ENCODE measurements at places on chromosomes 3 and 15. TPM values are rescaled to one million over a fixed set of nuclear protein-coding genes. Genes with fewer than 3 reads are reported as not detected.

DNA sequence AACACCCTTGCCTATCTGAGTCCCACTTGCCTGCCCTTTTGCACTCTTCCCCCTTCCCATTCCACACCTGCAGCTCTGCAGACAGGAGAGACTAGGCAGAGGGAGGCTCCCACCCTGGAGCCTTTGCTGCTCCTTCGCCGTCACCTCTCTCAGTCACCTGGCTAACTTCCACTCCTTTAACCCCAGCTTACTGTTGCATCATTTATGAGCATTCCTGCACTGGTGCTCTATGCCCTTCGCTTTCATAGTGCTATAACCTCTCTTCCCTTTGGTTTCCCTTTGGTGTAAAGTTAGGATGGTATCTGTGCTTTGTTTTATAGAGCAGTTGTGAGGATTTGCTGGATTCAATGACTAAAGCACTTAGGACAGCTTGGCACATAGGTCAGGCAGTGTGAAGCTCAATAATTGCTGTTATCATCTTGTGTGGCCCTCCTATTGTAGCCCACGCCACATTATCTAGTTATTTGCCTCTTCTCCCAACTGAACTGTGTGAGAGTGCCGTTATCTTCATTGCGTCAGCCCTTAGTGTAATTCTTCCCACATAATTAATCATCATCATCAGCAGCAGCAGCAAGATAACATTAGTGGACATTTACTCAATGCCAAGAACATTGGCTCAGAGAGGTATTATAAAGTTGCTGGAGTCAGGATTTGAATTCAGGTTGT, 253.9 kb downstream of the CACNA2D3 start:
- H3K4me3 ChIP-seq = no peak overlapping the region
- H3K36me3 ChIP-seq = no peaks in the 10 kb centered on the region
- no peak overlapping the region for H3K27ac ChIP-seq

DNA sequence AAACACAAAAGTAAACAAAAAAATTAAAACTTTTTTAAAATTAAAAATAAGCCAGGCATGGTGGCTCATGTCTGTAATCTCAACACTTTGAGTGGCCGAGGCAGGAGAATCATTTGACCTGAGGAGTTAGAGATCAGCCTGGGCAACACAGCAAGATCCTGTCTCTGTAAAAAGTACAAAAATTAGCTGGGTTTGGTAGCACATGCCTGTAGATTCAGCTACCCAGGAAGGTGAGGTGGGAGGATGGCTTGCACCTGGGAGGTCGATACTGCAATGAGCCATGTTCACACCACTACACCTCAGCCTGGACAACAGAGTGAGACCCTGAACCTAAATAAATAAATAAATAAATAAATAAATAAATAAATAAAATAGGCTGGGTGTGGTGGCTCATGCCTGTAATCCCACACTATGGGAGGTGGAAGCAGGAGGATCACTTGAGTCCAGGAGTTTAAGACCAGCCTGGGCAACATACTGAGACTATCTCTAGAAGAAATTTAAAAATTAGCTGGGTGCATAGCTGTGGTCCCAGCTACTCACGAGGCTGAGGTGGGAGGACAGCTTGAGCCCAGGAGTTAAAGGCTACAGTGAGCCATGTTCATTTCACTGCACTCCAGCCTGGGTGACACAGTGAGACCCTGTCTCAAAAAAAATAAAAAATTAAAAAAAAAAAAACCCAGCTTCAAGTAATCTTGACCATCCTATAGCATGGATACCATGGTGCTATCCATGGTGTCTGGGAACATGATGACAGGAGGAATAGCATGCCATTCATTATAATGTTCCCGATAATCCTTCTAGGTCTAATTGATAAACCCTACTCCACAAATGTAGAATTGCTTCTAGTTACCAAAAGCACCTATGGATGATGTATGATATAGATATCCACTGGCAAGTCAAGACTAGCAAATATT, 4.2 kb downstream of the MYO5A start:
- peaks cover 20% of the 10 kb centered on the region for H3K27me3 ChIP-seq
- no peaks in the 10 kb centered on the region for H3K4me1 ChIP-seq
- no peak overlapping the region for H3K4me3 ChIP-seq
- no peak overlapping the region for H3K27ac ChIP-seq
- H3K36me3 ChIP-seq = no peaks in the 10 kb centered on the region

- no peak overlapping the region for H3K27ac ChIP-seq
- no peak overlapping the region for H3K4me3 ChIP-seq
- no peaks in the 10 kb centered on the region for H3K4me1 ChIP-seq
- DNase-seq = peak; percentile 64
Measured at GRCh38 chr3:113287803-113288648, 76.7 kb downstream of the BOC start.

DNA sequence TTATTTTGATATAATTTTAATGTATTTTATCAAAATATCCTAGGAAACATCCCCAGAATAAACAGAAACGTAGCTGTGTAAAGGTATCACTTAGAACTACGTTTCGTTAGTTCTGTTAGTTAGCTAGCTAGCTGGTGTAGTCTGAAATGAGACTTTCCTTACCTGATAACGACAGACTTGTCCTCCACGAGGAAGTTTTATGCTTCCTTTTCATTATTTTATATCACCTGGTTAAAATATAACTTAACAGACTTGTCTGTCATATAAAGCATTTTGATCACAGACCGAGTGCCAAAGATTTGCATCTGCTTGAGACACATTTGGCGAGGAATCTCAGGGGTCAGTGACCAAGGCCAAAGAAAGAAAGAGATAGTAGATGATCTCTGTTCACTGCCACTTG, 829.5 kb downstream of the VGLL3 start:
- no peak overlapping the region for H3K27ac ChIP-seq
- H3K36me3 ChIP-seq = no peaks in the 10 kb centered on the region

Gene RGMA
- polyA plus RNA-seq = not detected

Gene PIGZ
- 78.4 TPM for polyA plus RNA-seq
